ENCODE measurements at places on chromosomes 16 and 17.

DNA sequence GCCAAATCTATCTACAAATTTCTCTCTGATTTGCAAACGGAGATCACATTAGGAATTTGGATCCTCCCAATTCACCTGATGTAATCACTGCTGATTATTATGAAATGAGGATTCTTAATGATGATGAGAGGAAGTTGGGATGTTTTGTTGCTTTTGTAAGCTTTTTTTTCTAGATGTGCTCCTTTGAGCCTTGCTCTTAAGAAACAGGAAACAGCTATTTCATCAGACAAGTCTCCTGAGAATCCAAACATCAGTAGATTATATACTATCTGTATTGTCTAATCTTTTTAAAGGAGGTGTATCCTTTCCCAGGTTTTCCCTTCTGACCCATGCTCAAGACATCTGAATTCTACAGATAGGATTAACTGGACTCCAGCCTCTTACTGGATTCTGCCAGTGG is 73.3 kb downstream of the KIF2B start:
- DNase-seq: no peak

GRCh38 chr16:54651440-54652195 is 279.0 kb upstream of the IRX5 start:
- DNase-seq: no peak

- DNase-seq: no peak
Measured at GRCh38 chr17:41736983-41737679, 2.7 kb upstream of the HAP1 start.

- DNase-seq: no peak
Measured at GRCh38 chr16:754656-755055, 5.9 kb upstream of the MSLN start.

DNA sequence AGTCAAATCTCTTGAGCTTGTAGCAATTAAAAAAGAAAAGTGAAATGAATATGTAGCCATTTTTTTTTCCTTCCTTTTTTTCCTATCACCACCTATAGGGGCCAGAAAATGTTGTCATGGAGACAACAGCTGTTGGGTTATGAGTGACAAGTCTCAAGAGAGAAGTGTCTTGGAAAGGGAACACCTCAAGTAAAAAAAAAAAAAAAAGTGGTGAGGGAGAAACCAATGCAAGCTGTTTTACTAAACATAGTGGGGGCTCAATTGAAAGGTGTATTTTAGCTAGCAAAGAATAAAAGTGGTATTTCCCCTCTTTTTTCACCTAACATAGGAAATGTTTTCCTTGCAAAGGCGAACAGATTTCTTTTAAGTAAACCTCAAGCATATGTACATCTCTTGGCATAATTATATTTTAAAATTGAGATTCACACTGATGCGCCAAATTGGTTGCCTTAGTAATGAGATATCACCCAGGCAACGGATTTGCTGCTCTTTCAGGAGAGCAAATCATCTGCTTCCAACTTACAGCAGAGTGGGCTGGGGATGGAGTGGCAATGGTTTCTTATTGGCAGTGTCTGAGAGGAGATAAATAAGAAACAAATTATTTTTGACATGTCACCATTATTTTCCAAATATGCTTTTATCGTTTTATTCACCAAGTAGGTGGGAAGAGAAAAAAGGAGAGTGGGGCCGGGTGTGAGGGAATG is 183.6 kb downstream of the MYO1D start:
- no peak for DNase-seq
